ENCODE measurements at places on chromosomes 12 and 14.
A peak's percentile ranks its signal among the peaks of the same experiment; 100 is the strongest.

GRCh38 chr14:102171173-102172020 is 31.7 kb downstream of the WDR20 start:
- DNase-seq = no peak

DNA sequence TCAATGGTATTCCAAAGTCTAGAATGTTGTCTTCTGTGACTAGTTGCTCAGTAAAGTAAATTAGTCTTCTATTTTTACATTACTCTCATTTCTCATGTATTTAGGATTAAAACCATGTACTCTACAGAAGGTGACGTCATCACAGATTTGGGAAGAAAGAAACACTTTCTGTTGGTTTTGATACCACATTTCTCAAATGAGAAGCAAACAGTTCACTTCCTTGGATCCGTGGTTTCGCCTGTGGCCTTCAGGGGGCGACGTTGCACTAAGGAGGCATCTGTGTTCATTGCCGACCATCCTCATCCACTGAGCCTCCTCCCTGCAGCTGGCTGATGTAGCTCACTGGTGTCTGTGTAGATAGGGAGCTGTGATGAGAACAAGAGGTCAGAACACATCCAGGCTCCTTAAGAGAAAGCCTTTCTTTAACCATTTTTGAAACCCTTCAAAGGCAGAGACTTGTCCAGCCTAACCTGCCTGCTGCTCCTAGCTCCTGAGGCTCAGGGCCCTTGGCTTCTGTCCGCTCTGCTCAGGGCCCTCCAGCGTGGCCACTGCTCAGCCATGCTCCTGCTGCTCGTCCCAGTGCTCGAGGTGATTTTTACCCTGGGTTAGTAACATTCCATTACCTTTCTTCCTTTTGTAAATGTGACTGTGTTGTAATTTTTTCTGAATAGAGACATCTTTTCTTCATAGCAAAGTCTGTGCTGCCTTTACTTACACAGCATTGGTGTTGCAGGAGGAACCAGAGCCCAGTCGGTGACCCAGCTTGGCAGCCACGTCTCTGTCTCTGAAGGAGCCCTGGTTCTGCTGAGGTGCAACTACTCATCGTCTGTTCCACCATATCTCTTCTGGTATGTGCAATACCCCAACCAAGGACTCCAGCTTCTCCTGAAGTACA is 220.6 kb upstream of the OR4E1 start:
- DNase-seq = peak; percentile 15

DNA sequence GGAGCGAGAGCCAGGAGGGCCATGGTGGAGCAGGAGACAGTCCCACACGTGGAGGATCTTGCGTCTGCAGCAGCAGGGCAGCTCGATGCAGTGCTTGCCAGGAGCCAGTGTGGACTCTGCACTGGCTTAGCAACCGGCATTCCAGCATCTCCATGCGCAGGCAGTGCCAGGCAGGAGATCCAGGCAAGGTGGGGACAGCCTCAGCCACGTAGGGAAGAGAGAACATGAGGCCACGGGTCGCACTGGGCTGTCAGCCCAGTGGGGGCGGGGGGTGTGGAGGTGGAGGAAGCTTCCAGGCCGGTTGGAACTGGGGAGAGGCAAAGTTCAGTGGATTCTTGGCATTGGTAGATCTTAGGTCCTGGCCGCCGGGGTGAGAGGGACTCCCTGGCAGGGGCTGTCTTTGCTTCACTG is 121.0 kb upstream of the EVL start:
- no peak for DNase-seq

DNA sequence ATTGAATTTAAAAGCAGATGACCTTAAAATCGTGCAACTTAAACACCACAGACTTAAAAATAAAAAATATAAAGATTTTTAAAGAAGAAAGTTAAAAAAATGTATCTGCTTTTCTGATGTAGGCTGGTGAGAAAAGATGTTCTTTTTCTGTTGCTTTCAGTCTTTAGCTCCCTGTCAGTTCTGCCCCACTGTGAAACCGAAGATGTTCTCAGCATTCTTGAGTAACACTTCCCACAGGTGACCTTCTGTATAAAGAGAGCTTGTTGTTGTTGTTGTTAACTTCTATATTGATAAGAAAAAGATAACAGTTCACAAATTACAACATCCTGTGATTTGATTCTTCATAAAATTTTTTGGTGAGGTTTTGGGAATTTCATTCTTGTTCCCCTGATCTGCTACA is 377.9 kb upstream of the RGS6 start:
- DNase-seq = no peak

- no peak for DNase-seq
These were observed 9.0 kb upstream of the IQSEC3 start for GRCh38 chr12:57539-57938.

- DNase-seq = no peak
These were observed 174.8 kb upstream of the CDKN3 start for GRCh38 chr14:54221971-54222370.
